ENCODE measurements at places on chromosomes 16 and 17. TPM values are rescaled to one million over a fixed set of nuclear protein-coding genes. Genes with fewer than 3 reads are reported as not detected.

GRCh38 chr16:30445149-30445407 is 596 bp downstream of the SEPHS2 start:
- peak overlapping the region; percentile 86 for H3K27ac ChIP-seq
- H3K36me3 ChIP-seq: 0 out of 2 replicates have a peak, but pooled peaks cover 5% of the 10 kb centered on the region
- H3K27me3 ChIP-seq: no peaks in the 10 kb centered on the region
- H3K4me3 ChIP-seq: peak overlapping the region; percentile 82
- H3K4me1 ChIP-seq: peaks cover 14% of the 10 kb centered on the region

- H3K4me1 ChIP-seq: no peaks in the 10 kb centered on the region
- peaks cover 5% of the 10 kb centered on the region for H3K36me3 ChIP-seq
- H3K27me3 ChIP-seq: no peaks in the 10 kb centered on the region
- no peak overlapping the region for H3K27ac ChIP-seq
- no peak overlapping the region for H3K4me3 ChIP-seq
Measured at GRCh38 chr16:19707569-19708295, 10.3 kb downstream of the KNOP1 start.

- H3K4me1 ChIP-seq: peaks cover 13% of the 10 kb centered on the region
- H3K36me3 ChIP-seq: peaks cover 31% of the 10 kb centered on the region
- peak overlapping the region; percentile 64 for H3K4me3 ChIP-seq
- H3K27ac ChIP-seq: peak overlapping the region; percentile 92
- H3K27me3 ChIP-seq: no peaks in the 10 kb centered on the region
Measured at GRCh38 chr17:32445497-32445896, 1.2 kb downstream of the PSMD11 start.

- no peak for DNase-seq
- no peaks in the 10 kb centered on the region for H3K4me1 ChIP-seq
- no peaks in the 10 kb centered on the region for H3K36me3 ChIP-seq
Measured at GRCh38 chr16:76222853-76223252, 54.3 kb upstream of the CNTNAP4 start.

DNA sequence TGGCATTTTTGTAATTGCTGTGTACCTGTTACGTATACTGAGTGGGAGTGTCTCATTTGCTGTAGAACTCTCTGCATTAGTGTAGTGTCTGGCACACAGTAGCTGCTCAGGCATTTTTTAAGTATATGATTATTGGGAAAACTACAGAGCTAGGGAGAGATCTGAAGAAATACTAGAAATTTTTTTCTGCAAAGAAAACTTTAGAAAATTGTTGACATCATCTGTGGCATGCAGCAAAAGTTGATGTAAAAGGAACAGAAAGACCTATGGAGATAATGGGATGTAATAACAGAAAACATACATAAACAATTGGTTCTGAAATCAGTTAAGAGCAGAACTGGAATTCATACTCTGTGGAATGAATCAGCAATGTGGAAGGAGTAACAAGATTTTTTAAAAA is 11.6 kb downstream of the CLTC start:
- no peak overlapping the region for H3K4me3 ChIP-seq
- no peaks in the 10 kb centered on the region for H3K27me3 ChIP-seq
- DNase-seq: no peak
- H3K36me3 ChIP-seq: no peaks in the 10 kb centered on the region
- H3K27ac ChIP-seq: no peak overlapping the region

DNA sequence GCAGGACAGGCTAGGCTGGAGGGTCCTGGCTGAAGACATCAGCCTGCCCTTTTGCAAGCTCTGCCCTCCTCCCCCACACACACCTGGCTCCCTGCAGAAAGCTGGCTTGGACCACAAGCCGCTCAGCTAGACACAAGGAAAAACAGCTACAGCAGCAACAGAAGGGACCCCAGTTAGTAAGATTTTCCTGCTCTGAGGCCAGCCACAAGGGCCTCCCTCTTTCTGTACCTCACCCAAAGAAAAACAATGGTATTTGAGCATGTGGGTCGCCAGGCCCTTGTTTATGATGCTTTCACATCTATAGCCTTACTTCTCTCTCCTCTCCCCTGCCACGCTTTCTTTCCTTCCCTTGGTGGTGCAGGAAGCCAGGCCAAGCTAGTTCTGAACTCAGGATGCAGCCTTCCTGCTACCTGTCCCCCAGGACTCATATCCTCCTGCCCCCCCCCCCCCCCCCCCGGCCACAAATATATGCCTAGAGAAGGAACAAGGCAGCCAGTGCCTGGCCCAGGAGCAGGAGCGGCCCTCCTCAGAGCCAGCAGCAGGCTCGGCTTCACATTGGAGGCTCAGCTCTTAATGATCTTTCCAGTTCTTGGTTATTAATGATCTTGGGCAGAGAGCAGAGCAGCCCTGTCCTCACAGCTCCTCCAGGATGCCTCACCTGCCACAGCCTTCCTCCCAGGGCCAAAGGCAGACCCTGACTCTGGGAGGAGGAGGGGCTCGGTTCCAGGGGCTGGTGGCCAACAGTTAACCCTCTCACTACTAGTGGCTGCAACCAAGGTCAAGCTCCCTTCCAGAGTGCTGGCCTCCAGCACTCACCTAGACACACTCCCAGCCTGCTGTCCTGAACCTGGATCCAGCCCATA is 19.5 kb downstream of the GRIN2C start:
- H3K4me1 ChIP-seq: peaks cover 12% of the 10 kb centered on the region
- H3K27me3 ChIP-seq: no peaks in the 10 kb centered on the region
- no peaks in the 10 kb centered on the region for H3K36me3 ChIP-seq
- H3K27ac ChIP-seq: no peak overlapping the region
- DNase-seq: no peak

GRCh38 chr16:49836668-49837067 is 19.2 kb downstream of the ZNF423 start:
- no peaks in the 10 kb centered on the region for H3K4me1 ChIP-seq
- H3K36me3 ChIP-seq: no peaks in the 10 kb centered on the region
- H3K27me3 ChIP-seq: no peaks in the 10 kb centered on the region
- no peak overlapping the region for H3K4me3 ChIP-seq
- no peak for DNase-seq

- peak overlapping the region; percentile 66 for H3K4me3 ChIP-seq
- H3K27ac ChIP-seq: no peak overlapping the region
- DNase-seq: no peak
- peaks cover 18% of the 10 kb centered on the region for H3K27me3 ChIP-seq
Measured at GRCh38 chr17:77888242-77889134, 70.0 kb upstream of the TNRC6C start.

DNA sequence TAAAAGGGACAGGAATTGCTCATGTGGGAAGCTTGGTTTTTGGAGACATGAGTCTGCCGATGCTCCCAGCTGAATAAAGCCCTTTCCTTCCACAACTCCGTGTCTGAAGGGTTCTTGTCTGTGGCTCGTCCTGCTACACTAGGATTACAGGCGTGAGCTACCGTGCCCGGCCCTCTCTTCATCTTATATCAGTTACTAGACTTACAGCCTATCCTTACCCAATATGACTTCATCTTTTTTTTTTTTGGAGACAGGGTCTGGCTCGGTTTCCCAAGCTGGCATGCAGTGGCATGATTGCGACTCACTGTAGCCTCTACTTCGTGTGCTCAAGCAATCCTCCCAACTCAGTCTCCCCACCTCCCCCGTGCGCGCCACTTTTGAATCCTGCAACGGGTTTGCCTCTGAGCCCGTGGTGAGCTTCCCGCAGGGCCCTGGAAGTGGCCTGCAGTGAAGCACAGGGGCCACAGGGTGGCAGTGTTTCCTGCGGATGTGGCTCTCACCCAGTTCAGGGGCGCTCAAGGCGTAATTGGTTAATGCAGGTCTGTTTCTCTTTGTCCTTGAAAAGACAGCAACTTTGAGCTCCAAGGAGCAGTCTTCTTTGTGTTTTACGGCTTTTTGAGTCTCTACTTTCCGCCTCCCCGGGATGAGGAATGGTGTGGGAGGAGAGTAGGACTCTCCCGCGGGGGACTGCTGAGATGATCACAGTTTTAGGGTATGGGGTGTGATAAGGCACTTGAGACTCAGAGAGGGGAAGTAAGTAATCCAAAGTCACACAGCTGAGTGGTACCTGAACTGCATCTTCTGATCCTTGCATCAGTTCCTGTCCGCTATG is 22.7 kb upstream of the GPRC5B start:
- H3K4me3 ChIP-seq: no peak overlapping the region
- no peak overlapping the region for H3K27ac ChIP-seq
- DNase-seq: peak; percentile 65
- H3K4me1 ChIP-seq: no peaks in the 10 kb centered on the region

OR1A1 gene
- total RNA-seq: not detected

DNA sequence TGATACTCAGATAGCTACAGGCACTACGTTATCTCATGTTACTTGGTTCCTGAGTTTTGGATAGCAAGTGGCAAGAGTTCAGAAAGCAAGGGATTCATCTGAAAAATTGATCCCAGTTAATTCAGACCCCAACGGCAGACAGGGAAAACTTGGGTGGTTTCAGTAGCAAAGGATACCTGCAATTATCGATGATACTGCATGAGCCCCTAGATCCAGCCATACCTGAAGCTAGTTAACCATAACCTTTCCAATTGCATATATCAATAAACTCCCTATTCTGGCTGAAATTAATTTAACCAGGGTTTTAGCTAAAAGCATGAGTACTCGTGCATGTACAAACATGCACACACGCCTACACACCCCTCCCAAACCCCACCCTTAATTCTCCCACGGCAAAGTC is 4.3 kb downstream of the KNOP1 start:
- no peak overlapping the region for H3K27ac ChIP-seq
- no peak overlapping the region for H3K4me3 ChIP-seq
- no peak for DNase-seq
- no peaks in the 10 kb centered on the region for H3K27me3 ChIP-seq
- H3K36me3 ChIP-seq: peaks cover 6% of the 10 kb centered on the region
- 0 out of 2 replicates have a peak, but pooled peaks cover 4% of the 10 kb centered on the region for H3K4me1 ChIP-seq

LMF1 gene
- total RNA-seq: 24.3 TPM

- H3K4me1 ChIP-seq: no peaks in the 10 kb centered on the region
- H3K27me3 ChIP-seq: peaks cover 14% of the 10 kb centered on the region
- no peak overlapping the region for H3K4me3 ChIP-seq
- no peaks in the 10 kb centered on the region for H3K36me3 ChIP-seq
- no peak for DNase-seq
Measured at GRCh38 chr17:77790143-77790829, 168.2 kb upstream of the TNRC6C start.

PRR15L gene
- 0.18 TPM for total RNA-seq

C16orf89 gene
- total RNA-seq: not detected

- no peaks in the 10 kb centered on the region for H3K36me3 ChIP-seq
- DNase-seq: no peak
- H3K27ac ChIP-seq: no peak overlapping the region
Measured at GRCh38 chr16:19875900-19876299, 8.7 kb downstream of the GPRC5B start.

DNA sequence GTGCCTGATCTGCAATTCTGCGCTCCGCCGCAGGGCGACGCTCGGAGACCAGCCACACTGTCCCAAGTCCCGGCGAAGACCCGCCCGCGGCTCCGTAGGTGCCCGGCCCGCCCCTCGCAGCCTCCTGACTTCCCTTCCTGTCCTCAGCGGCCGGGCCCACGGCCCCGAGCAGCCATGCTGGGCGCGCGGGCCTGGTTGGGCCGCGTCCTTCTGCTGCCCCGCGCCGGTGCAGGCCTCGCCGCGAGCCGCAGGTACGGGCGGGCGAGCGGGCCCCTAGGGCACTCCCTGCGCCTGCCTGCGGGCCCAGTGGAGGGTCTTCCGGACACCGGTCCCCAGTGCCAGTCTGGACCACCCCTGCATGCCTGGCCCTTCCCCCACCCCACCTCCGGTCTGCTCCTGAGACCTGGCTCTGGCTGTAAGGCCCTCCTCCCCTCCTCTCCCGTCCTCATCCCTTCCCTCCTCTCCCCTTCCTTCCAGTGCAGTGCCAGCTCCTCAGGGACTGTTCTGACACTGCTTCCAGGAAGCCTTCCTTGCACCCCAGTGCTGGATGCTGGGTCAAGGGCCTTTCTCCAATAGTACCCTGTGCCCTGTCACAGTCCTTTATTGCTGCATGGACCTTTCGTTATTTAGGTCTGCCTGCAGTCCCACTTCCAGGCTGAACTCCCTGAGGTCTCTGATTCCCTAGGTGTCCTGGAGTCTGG is at the start of gene SPATA20:
SPATA20 (plus strand) TSS at position 140 of the 701 bp plus-strand sequence; CDS start at position 175, 35 bp downstream.
- no peaks in the 10 kb centered on the region for H3K36me3 ChIP-seq
- peak; percentile 61 for DNase-seq
- peak within 1 kb of the TSS; percentile 73 for H3K4me3 ChIP-seq
- no peaks in the 10 kb centered on the region for H3K27me3 ChIP-seq

PRKCB gene
- 0.41 TPM for total RNA-seq

CES5A gene
- total RNA-seq: not detected

KRTAP2-2 gene
- total RNA-seq: not detected

ACSM2A gene
- total RNA-seq: not detected

PIRT gene
- not detected for total RNA-seq

KRT33A gene
- total RNA-seq: not detected

- H3K27ac ChIP-seq: no peak overlapping the region
- no peaks in the 10 kb centered on the region for H3K4me1 ChIP-seq
- DNase-seq: no peak
- H3K36me3 ChIP-seq: no peaks in the 10 kb centered on the region
Measured at GRCh38 chr16:48330189-48330840, 54.9 kb downstream of the SIAH1 start.

GRCh38 chr17:65147955-65148354 is 10.8 kb downstream of the RGS9 start:
- H3K36me3 ChIP-seq: no peaks in the 10 kb centered on the region
- no peaks in the 10 kb centered on the region for H3K4me1 ChIP-seq
- no peak overlapping the region for H3K4me3 ChIP-seq
- no peaks in the 10 kb centered on the region for H3K27me3 ChIP-seq
- no peak for DNase-seq
- H3K27ac ChIP-seq: no peak overlapping the region

LRRC36 gene
- 0.54 TPM for total RNA-seq

DNA sequence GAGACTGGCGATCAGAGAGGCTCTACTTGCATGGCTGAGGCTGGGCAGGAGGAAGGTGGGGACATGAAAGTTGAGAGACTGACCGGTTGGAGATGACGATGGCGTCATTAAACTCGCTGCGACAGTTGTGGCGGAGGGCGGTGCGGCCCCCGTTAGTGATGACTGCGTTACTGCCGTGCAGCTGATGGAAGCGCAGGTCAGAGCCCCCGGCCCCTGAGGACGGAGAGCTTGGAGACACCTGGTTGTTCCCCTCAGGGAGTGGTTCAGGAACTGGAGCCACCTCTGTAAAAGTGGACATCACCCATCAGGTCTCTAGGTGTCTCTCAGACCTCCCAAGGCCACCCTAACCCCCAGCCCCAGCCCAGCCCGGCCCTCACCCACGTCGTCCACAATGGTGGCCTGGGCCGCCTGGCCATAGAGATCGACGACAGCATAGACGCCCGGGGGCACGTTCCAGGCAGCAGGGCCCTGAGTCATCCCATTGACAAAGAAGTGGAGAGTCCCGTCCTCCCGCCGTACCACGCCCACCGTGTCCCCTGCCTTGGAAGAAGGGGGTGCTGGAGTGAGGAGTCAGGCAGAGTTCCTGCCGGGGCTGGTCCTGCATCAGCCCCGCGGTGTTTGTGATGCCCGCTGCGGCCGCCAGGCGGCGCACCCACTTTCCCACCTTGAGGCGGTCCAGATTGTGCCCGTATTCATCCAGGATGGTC is 5.3 kb downstream of the NEURL4 start:
- H3K27ac ChIP-seq: no peak overlapping the region
- peaks cover 3% of the 10 kb centered on the region for H3K36me3 ChIP-seq
- H3K4me3 ChIP-seq: no peak overlapping the region
- peaks cover 4% of the 10 kb centered on the region for H3K4me1 ChIP-seq
- no peak for DNase-seq

Data from Panc1 (cell line).